NCI-H2029 (cell line): ENCODE measurements at places on chromosomes 13 and 19.

- no peak for DNase-seq
Measured at GRCh38 chr13:21733475-21734263, 62.8 kb downstream of the FGF9 start.

GRCh38 chr19:49585023-49585422, 3.9 kb downstream of the PRRG2 start:
- no peak for DNase-seq

- peak; percentile 38 for DNase-seq
Measured at GRCh38 chr19:53102756-53103233, 427 bp downstream of the ZNF160 start.

DNA sequence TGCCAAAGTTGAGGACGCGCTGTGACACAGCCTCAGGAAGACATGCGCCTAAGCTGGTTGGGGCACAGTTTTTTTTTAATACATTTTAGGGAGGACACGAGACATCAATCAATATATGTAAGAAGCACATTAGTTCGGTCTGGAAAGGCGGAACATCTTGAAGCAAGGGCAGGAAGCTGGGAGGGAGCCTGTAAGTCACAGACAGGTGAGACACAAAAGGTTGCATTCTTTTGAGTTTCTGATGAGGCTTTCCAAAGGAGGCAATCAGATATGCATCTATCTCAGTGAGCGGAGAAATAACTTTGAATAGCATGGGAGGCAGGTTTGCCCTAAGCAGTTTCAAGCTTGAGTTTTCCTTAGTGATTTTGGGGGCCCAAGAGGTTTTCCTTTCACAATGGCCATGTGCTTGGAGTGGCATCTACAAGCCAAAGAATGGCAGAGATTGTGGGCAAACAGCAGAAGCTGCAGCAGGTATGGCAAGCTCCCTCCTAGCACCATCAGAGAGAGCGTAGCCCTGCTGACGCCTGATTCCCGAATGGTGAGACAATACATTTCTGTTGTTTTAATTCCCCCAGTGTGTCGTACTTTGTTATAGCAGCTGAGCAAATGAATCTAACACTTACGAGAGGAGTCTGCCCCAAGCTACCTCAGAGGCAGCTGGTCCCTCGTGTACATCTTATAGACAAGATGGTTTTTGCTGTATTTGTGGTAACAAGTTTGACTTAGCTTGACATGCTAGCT, 99.5 kb upstream of the TMTC4 start:
- no peak for DNase-seq

- no peak for DNase-seq
Measured at GRCh38 chr19:51320280-51320657, 8.8 kb downstream of the IGLON5 start.
